ENCODE measurements at places on chromosomes 12 and 14. TPM values are rescaled to one million over a fixed set of nuclear protein-coding genes. Genes with fewer than 3 reads are reported as not detected.

Gene IAPP
- not detected for total RNA-seq

- DNase-seq = no peak
Observed at GRCh38 chr14:38134416-38135030, 73.2 kb upstream of the SSTR1 start.

Gene GUCY2C
- not detected for total RNA-seq

Gene MLF2
- 104 TPM for total RNA-seq

DNA sequence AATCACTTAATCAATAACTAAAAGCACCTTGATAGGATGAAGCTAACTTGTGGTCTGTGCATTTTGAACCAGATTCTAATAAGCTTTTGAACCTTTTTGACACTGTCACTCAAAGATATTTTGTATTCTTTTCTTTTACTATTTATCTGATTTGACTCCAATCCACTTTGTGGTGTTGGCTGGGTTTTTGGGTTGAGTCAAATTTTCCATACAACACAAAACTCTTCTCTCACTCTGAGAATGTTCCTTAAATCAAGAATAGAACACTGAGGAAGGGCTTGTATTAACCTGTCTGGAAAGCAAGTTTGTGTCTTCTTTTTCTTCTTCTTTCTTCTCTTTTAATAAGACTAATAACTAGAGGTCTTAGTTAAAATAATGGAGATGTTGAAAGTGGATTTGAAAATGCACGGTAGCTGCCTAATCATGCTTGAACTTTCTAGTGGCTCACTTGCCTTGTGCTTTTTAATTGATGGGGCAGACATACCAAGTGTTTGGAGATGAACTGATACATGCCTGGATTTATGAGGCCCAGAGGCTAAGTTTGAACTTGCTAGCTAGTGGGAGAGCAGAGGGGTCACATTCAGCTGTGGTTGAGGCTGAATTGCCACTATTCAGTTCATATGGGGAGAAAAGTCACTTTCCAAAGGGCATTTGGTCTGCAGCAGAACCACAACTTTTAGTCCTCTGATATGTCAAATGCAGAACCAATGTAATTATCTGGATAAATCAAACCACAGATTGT lies 93.5 kb upstream of the PTHLH start:
- no peak for DNase-seq

Gene TAS2R50
- total RNA-seq = 0.47 TPM

DNA sequence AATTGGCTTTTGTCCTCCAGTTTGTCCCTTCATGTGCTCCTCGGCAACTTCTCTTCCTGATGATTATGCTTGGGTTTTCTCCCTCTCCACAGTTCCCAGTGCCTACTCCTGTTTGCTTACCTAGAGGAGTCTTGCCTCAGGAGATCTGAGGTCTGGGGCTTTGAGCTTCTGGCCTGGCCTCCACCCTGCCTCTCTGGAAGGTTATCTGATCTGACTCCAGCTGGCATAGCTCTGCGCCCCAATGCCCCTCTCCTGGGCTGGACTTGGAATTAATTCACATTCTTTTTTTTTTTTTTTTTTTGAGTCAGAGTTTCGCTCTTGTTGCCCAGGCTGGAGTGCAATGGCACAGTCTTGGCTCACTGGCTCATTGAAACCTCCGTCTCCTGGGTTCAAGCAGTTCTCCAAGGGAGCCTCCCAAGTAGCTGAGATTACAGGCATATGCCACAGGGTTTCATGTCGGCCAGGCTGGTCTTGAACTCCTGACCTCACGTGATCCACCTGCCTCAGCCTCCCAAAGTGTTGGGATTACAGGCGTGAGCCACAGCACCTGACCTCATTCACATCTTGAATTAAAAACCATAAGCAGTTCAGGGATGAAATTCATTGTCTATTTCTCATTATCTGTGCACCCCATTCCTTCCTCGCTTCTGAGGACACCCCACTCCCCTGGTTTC lies 33.5 kb downstream of the CFL2 start:
- DNase-seq = no peak

DNA sequence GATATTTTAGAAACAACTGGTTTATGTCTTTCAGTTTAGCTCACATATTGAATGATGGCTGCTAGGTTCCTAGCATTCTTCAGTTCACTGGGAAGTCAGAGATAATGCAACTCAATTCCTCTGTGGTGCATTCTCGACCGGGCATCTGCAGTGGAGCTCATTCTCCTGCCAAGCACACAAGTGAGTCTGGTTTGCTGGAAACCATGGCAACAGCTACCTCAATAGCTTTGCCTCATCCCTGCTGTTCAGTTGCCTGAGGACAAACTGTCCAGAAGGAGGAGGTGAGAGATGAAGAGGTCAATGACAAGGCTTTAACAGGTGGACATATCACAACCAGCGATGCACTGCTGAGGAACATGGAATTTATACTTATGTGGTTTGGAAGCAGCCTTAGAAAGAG lies 816.9 kb downstream of the AACS start:
- DNase-seq = no peak

Gene IFNG-AS1
- 0.29 TPM for total RNA-seq
